Left forelimb (tissue), 1 donor: ENCODE measurements at places on chromosomes 2 and 18.
A peak's percentile ranks its signal among the peaks of the same experiment; 100 is the strongest.

DNA sequence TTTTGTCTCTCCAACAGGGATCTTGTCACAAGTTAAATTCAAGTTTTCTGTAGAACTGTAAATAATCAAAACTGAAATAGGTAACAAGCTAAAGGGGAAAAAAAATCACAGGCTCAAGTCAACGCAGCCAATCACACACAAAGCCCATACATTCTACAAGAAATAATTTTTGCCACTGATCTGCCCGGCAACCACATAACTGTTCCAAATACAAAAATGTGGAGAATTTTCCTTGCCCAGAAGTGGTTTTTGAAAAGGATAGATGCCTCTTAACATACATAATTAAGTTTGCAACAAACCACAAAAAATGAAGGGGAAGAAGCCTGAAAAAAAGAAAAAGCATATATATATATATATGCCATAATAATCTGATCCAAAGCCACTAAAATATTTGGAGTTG, 60.3 kb downstream of the FARSB start:
- DNase-seq = no peak

GRCh38 chr2:152508446-152508845, 173.5 kb downstream of the FMNL2 start:
- DNase-seq = no peak

- no peak for DNase-seq
Measured at GRCh38 chr18:62550746-62551145, 27.9 kb downstream of the ZCCHC2 start.

DNA sequence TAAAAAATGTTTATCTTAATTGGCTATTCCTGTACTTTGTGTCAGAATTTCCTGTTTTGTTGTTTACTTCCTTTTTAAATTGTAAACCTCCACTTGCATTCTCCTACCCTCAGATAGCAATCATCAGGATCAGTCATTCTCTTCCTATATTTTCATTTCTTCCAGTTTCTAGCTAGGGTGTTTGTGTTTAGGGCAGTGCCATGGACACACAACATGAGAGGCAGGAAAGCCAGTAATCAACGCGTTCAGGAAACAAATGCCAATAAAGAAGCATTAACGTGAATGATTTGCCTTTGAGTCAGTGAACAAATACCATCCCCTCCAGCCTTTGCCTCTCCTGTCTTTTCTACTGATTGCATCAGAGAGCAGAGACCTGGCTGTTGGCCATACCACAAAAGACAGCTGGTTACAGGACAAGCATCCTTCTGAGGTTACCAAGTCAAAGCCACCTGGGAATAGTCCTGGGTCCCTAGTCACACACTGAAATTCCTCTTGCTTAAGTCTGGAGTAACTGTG, 56.7 kb upstream of the FHL2 start:
- DNase-seq = no peak

DNA sequence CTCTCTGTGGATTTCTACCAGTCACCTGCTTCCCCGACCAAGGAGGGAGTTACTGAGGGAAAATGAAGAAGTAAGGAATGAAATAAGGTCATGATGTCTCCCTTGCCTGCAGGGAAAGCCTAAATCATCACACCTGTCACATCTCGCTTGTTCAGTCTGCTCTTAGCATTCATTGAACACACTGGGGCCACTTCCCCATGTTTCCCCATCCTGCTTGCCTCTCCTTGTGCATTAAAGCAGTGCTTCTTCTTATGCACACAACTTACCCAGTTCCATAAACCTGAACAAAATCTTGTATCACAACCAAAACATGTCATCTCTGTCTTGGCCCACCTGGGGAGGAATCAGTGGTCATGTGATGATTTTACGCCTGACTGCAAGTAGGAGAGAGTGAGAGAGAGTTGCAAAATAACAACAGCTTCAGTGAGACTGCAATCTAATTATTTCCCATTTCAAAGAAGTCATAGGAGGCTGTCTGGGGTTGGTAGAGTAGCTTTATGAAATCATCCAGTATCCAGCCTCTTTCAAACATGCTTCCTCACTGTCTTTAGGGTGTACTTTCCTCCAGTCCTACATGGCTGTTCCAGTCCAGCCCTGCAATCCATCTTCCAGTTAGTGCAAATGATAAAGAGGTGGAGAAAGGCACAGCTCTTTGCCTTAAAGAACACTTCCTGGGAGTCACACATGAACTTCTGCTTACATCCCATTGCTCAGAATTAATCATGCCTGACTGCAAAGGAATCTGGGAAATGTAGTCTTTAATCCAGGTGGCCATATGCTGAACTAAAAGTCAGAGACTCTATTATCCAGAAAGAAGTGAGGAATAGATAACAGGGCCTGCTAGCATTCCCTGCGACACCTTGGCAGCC, 220.1 kb downstream of the HAUS1 start:
- no peak for DNase-seq

DNA sequence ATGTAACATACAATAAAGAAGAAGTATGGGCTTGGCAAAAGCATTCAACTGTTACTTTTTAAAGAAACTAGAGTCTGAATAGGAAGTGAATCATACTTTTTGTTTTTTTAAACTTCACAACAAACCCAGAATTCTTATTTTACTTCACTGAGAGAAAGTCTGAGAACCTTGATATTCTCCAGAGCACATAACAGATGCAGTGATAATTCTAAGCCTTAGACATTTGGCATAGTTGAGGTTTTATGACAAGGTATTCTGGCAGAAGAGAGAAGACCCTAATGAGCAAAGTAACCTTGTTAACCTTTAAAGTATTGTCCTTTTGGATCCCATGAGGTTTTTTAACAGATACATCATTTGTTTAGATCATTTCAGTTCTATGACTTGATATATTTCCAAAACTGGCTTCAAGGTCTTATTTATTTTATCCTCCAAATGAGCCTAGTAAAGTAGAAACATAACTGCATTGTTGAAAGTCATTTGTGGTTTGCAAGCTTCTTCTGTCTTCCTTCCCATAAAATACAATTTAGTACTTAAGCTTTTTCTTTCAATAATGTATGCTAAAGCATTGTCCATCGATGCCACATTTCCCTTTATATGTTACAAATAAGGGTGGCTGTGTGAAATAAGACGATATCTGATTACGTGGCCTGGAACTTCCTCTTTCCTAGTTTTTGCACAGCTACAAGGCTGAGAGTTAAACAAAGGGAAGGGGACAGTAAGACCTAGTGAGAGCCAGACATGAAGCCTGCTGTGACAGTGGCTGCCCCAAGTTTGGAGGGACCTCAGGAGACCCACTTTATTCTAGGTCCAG, 86.1 kb upstream of the ITPRID2 start:
- no peak for DNase-seq

- no peak for DNase-seq
Measured at GRCh38 chr2:201350879-201351278, 6.3 kb downstream of the FLACC1 start.

DNA sequence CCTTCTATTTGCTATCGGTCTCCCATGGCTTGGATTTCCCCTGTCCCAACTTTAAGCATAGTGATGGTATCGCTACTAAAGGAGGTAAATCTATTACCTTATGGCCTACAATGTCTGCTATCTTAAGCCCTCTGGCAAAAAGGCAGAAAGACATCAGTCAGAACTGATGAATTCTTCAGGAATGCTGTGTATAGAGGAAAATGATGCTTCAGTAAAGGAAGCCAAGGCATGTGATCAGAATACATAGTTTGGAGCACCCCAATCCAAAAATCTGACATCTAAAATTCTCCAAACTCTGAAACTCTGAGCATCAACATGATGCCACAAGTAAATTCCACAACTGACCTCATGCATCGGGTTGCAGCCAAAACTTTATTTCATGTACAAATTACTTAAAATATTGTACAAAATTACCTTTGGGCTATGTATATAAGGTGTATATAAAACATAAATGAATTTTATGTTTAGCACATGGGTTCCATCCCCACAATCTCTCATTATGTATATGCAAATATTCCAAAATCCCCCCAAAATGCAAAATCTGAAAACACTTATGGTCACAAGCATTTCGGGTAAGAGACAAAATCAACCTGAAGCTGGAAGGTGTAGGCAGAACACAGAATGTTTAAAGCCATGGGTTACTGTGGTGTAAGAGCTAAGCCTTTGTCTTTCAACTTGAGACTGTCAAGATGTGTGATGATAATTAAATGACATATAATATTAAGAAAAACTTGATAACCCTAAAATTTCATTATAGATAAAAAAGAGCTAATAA, 66.2 kb downstream of the CUL3 start:
- DNase-seq = no peak

- no peak for DNase-seq
Measured at GRCh38 chr2:42214669-42215068, 45.5 kb downstream of the EML4 start.

DNA sequence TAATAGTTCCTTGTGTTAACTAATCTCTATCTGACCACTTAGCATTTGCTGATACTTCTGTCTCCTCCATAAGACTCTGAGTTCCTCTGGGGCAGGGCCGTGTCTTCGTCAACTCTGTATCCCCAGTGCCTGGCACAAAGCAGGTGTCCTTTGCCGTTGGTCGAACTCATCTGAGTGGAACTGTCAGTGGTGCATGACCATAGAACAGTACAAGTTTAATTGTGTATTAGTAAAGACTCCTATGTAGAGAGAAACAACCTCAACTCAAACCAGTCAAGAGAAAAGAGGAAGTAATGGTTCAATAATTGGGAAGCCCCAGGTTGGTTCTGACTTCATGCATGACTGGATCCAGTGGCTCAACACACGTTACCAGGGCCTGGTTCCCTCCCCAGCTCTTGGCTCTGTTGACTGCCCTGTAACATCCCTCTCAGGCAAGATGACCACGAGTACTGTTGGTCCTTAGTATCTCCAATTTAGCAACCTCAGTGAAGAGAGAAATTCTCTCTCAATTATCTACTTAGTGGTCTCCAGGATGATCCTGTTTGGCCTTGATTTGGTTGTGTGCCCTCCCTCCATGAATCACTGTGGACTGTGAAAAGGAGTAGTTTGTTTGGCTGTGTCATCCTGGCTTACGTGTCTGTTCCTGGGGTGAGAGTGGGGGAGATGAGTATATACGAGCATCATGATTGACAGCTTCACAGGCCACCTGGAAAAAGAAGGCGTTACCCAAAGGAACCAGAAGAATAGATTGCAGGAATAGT, 58.5 kb upstream of the MSH6 start:
- DNase-seq = no peak

GRCh38 chr18:31064130-31064529, 21.6 kb upstream of the DSC3 start:
- DNase-seq = no peak

DNA sequence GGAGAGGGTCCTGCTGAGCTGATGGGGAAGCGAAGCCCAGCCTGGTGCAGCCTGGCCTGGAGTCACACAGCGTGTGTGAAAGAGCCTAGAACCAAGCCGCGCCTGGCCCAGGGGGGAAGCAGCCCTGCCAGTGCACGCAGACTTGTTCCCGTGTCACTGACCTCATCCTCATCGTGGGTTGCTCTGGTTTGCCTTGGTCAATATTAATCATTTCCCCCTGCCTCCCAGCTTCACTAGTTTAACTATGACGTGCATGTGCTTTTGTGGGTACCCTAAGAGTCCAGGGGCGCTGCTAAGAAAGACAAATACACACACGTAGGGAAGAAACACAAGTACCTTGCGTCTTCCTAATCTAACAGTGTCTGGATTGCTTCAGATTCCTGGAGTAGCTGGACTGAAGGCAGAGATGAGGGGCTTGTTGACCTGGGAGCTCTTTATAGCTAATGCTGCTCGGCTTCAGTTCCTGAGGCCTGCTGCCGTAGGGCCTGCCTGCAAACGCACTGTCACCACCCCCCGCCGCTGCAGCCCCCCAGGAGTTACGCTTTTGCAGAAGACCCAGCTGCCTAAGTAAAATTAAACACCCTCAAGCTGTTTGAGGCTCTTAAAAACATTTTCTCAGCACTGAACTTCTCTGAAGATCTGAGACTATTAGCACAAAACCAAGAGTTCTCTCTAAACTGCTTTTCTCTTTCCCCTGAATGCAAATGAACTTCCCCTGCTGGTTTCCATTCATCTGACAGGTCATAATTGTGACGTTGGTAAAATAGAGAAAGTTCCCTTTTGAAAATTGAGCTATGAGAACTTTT, 159.2 kb downstream of the FAM210A start:
- DNase-seq = no peak

DNA sequence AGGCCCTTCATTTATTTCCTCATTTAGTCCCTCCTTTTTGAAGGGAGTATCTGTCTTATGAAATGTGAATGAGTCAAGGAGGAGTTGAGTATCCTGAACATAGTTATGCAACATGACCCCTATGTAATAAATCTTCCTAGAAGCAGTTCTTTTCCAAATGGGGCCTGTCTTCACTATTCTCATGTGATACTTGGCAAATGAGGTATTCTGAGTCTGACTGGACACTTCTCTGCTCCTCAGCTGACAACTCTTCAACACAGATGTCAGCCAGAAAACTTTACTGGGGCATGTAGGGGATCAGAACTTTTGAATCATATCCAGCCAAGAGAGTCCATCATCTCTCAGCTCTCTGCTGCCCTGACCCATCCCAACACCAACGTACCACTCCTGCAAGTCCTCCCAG, 291.6 kb downstream of the ZNF385B start:
- no peak for DNase-seq

- no peak for DNase-seq
Measured at GRCh38 chr2:221465776-221466175, 106.3 kb downstream of the EPHA4 start.

DNA sequence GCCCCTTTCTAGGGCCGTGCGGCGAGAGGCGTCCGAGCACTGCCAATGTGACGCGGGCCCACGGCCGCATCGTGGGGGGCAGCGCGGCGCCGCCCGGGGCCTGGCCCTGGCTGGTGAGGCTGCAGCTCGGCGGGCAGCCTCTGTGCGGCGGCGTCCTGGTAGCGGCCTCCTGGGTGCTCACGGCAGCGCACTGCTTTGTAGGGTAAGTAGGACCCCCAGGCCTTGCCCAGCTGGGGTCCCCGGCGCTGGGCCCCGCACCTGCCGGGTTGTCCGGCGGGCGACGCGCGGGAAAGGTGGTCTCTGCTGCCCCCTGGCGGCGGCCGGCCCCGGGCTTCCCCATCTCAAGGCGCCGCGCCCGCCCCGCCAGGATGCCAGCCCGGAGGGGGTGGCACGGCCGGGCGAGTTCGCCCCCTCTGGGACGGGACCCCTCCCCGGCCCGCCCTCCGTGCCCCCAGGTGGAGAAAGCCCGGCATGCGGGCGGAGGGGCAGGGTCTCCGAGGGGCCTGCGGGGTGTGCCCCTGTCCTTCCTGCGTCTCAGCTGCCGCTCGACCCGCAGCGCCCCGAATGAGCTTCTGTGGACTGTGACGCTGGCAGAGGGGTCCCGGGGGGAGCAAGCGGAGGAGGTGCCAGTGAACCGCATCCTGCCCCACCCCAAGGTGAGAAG, 1.9 kb downstream of the PRSS56 start:
- no peak for DNase-seq

DNA sequence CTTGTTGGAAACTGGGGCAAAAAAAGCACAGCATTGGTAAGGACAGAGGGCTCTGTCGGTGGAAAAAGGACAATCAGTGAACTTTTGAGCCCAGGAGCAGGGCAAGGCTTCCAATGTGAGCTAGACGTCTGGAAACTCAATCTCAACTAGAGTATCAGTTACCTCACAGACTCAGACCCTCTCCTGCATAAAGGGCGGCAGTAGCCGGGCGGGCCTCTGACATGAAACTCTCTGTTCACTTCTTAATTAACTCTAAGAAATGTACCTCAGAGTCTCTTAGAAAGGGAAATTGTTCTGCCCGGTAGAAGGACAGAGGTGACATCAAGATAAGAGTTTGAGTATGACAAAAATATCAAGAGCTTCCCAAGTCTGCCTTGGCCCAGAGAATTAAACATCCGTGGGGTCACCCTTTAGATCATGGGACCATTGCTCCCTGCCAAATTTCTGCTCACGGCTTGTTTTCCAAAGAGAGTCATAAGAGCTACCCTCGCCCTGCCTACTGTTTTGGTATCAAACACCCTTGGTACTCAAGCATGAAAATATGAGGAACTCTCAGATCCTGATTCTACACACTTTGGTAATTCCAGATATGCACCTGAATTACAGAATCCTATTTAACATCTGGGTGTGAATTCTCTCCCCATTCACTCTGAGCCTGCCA, 103.5 kb upstream of the PKDCC start:
- peak; percentile 47 for DNase-seq
